AML-193 (cell line): ENCODE measurements at places on chromosomes 12 and 14.

DNA sequence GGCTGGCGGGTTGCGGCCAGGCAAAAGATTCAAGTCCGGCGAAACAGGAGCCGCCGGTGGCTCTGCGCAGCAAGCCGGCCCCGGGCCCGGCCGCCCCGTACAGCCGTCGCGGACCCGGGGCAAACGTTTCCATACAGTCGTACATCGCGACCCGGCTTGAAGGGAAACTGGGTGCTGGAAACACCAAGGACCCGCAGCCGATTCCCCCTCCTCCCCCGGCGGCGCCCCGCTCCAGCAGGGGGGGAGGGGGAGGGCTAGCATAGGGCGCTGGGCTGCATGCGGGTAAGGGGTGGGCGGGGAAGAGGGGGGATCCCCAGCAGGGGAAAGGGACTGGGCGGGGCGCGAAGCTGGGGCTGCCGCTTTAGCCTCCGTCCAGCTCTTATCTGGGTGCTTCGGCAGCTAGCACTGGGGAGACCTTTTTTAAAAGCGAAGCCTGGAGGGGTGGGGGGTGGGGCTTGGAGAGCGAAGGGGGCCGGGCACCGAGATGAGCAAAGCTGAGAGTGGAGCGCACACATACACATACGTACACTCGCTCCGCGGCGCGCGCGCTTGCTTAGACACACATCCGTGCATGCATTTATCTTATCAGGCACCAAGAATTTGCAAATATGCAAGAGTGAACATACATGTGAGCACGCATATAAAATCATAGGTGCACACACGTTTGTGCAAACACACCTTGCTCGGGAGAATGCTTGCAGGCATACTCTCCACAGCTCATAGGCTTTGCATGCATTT lies 11.9 kb downstream of the RARG start:
- no peak for DNase-seq

- no peak for DNase-seq
Measured at GRCh38 chr12:27931390-27931789, 41.1 kb downstream of the PTHLH start.

- no peak for DNase-seq
Measured at GRCh38 chr14:23182372-23183157, 895 bp downstream of the SLC7A8 start.

DNA sequence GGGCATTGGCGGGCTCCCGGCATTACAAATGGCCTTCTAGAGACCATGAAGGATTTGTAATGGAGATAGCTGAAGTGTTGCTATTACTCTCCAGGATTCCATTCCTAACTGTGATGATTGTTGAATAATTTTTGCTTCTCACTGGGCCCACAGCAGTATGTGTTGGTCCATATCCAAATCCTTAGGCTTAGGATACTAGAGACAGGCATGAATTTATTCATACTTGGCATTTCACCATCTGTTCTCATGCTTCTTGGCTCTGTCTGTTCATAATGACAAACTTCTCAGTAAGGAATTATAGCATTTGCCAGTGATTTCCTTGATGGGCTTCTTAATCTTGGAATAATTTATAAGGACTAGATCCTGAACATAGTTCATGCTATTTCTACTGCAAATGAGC lies 832.9 kb downstream of the C12orf50 start:
- DNase-seq = no peak
